Left hindlimb (tissue), 1 donor: ENCODE measurements at places on chromosomes 7 and 10.

- no peak for DNase-seq
Observed at GRCh38 chr7:4066626-4067475, 615.2 kb upstream of the FOXK1 start.

DNA sequence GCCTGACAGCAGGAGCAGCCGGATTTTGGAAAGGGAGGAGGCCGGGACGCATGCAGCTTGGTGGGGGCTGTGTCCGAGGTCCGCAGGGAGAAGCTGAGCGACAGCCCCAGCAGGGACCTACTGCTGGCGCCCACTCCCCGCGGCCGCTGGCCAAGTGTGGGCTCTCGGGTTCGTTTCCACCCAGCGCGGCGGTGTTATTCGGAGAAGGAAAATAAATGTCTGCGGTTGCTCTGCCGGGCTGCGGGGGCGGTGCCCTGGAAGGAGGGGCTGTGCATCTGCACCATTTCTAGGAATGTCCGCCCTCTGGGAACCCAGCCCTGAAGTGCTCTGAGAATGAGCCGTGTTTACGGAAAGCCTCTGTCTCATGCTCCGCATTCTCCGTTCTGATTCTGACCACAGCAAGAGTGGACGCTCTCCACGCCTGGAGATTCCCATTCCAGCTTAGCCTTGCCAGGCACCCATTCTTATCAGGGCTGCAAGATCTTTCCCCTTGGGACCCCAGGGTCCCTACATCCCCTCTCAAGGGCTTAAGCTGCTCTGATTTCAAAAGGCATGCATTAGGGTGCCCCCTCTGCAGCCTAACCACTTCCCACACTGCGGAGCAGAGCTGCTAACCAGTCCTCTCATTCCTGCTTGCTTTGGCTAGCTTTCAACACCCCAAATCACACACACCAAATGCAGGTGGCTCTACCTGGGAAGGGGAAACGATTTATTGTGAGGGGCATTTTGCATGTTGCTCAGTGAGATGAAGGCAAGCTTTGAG, 256.6 kb upstream of the GLI3 start:
- peak; percentile 91 for DNase-seq

GRCh38 chr10:62069452-62070178, 168.1 kb downstream of the ARID5B start:
- no peak for DNase-seq

GRCh38 chr10:116699471-116700150, 42.8 kb downstream of the HSPA12A start:
- DNase-seq = no peak

GRCh38 chr7:105691082-105691679, 109.9 kb upstream of the EFCAB10 start:
- no peak for DNase-seq
